ENCODE measurements at places on chromosomes 2 and 18. TPM values are rescaled to one million over a fixed set of nuclear protein-coding genes. Genes with fewer than 3 reads are reported as not detected.

The EFHD1 gene
- total RNA-seq, result 14.3 TPM

The UGT1A10 gene
- not detected for total RNA-seq

- H3K4me3 ChIP-seq, result no peak overlapping the region
- no peaks in the 10 kb centered on the region for H3K36me3 ChIP-seq
- H3K27me3 ChIP-seq, result no peaks in the 10 kb centered on the region
- H3K4me1 ChIP-seq, result no peaks in the 10 kb centered on the region
- no peak for DNase-seq
- H3K27ac ChIP-seq, result no peak overlapping the region
Measured at GRCh38 chr2:18244845-18245244, 315.6 kb downstream of the RDH14 start.

DNA sequence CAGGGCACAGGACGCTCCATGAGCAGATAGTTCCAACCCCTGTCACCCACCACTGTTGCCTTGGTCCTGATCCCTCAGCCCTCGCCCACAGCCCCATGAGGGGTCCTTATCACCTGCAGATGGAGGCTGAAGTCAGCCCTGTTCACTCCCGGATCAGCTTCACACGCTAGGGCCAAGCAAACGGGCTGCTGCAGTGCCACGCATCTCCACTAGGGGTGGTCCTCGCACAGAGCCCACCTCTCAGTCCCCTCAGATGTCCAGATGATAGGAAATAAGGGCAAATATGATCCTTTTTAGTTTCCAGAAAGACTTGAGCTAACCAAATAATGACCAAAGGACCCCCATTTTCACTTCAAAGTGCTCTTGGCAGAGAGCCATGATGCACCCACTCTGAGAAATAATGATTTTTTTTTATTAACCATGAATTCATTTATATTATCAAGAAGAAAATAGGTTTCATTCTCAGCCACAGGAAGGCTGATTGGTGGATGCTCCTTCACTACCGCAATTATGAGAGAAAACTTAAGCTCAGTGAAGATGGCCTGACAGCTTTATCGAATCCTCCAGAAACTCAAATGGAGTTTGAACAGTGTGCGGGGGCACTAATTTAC lies 71.9 kb upstream of the KLHL29 start:
- H3K27ac ChIP-seq, result no peak overlapping the region
- H3K4me3 ChIP-seq, result no peak overlapping the region
- H3K27me3 ChIP-seq, result no peaks in the 10 kb centered on the region
- H3K36me3 ChIP-seq, result no peaks in the 10 kb centered on the region

GRCh38 chr2:136538489-136538888 lies 226.9 kb upstream of the THSD7B start:
- H3K27me3 ChIP-seq, result no peaks in the 10 kb centered on the region
- no peak for DNase-seq
- no peaks in the 10 kb centered on the region for H3K36me3 ChIP-seq
- H3K4me1 ChIP-seq, result no peaks in the 10 kb centered on the region
- H3K27ac ChIP-seq, result no peak overlapping the region
- H3K4me3 ChIP-seq, result no peak overlapping the region

- H3K36me3 ChIP-seq, result no peaks in the 10 kb centered on the region
- H3K27ac ChIP-seq, result no peak overlapping the region
- no peak overlapping the region for H3K4me3 ChIP-seq
Measured at GRCh38 chr2:231321556-231322334, 73.8 kb upstream of the B3GNT7 start.

GRCh38 chr2:176931588-176932563 lies 280.7 kb upstream of the HNRNPA3 start:
- DNase-seq, result no peak
- H3K36me3 ChIP-seq, result no peaks in the 10 kb centered on the region
- no peak overlapping the region for H3K27ac ChIP-seq
- H3K27me3 ChIP-seq, result no peaks in the 10 kb centered on the region
